ENCODE measurements at places on chromosomes 2 and 18.

- DNase-seq = no peak
Measured at GRCh38 chr2:857937-858336, 92.7 kb upstream of the SNTG2 start.

DNA sequence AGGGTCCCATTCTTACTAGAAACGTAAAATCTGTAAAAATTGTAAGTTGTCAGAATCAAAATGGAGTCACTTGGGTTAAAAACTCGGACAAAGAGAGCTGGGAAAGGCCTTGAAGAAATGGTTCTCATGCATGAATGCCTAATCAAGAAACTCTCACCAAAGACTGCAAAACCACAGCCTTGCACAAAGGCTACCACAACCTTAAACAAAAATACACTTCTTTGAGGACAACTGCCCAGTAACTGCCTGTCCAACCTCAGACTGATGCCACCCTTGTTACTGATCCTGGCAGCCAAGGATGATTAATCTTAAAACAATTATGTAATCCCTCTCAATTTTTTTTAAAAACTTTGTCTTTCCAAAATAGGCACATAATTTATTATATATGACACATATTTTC, 299.3 kb downstream of the CCDC85A start:
- no peak for DNase-seq

- DNase-seq = peak; percentile 61
Measured at GRCh38 chr2:42328148-42328833, 32.7 kb downstream of the COX7A2L start.

GRCh38 chr2:118521960-118522359, 325.5 kb downstream of the EN1 start:
- DNase-seq = no peak

DNA sequence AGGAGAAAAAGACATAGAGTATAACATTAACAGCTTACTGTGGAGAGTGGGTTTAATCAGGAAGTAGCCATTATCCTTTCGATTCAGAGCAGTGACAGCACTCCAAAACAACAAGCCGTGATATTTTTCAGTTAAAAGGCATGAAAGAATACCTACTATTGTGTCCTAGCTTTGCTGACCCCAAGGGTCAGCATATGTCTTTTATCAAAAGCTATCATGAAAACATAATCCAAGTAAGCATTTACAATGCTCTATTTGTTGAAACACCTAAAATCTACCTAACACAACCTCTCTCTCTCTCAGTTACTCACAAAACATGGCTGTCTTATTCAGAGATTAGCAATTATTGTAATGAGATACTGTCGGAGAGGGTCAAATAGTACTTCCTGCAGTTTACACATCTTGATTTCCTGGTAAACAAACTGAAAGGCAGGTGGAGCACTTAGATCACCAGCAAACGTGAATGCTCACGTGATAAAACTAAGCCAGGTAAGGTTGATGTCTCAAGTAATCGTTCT, 100.0 kb downstream of the BAZ2B start:
- peak; percentile 82 for DNase-seq

DNA sequence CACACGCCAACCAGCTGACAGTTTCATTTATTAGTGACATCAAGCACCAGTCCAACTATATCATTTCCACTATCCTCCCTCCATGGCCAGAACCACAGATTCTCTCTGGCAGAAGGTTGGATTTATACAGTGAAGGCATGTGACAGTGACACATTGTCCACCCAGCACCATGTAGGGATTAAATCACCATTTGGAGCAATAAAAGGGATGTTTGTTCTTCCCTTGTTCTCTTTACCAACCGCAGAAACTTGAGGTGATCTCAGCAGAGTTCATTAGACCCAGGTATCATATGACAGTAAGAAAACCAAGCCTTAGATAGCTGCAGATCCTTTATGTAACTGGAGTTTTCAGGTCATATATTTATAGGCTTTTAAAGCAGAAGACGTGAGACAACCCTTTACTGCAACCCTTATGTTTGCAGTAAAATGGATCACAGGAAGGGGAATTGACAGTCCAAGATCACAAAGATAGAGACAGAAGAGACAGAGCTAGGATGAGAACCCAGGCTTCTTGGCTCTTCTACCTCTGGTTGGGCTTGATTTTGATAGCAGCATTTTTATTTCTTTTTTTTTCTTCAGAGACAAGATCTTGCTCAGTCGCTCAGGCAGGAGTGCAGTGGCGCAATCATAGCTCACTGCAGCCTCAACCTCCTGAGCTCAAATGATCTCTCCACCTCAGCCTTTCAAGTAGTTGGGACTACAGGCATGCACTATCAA, 80.1 kb downstream of the XDH start:
- DNase-seq = no peak

DNA sequence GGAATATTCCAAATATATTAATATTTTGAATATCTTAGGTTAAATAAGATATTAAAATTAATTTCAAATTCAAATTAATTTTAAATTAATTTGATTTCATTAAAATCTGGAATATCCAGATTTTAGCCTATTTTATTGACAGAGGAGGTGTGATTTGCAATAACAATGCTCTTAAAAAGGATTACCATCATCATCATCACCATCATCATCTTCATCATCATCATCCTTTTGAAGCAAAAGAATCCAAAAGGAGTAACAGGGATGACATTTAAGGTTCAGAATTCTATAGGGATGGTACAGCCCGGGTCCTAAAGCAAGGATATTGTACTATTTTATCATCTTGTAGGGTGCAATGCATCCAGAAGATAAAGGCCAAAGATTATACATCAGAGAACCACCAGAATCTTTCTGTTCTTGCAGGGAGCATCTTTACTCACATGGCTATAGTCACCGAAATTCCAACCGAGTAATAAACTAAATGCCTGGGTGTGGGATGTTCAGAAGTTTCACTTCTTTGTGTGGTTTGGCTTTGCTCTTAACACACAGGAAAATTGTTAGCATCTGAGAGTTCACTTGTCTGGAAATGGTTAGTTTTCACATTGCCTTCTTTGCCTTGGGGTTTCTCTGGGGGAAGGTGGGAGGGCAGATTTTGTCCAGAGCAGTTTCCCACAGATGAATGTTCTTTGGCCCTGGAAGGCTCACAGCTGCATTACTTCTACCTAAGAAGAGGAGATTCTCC, 99.1 kb upstream of the ITGA6 start:
- no peak for DNase-seq

- DNase-seq = no peak
Measured at GRCh38 chr2:192157776-192158175, 37.0 kb downstream of the TMEFF2 start.

GRCh38 chr2:118372886-118373830, 284.9 kb downstream of the INSIG2 start:
- no peak for DNase-seq

DNA sequence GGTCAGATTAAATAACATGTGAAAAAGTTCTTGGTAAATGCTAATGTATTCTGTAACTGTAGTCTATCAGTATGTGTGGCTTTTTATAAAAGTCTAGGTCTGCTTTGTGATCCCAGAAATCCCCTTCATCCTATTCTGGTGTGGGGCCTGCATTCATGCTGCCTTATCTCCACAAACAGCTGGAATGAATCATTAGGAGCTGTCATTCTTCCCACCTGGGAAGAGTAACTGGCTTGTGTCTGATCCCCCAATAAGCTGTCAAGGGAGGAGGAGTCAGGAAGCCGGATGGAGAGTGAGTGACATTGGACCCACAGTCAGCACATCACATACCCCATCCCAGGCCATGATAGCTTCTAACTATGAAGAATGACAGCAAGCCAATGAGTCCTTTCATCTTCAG, 81.1 kb upstream of the EPHA4 start:
- DNase-seq = no peak

DNA sequence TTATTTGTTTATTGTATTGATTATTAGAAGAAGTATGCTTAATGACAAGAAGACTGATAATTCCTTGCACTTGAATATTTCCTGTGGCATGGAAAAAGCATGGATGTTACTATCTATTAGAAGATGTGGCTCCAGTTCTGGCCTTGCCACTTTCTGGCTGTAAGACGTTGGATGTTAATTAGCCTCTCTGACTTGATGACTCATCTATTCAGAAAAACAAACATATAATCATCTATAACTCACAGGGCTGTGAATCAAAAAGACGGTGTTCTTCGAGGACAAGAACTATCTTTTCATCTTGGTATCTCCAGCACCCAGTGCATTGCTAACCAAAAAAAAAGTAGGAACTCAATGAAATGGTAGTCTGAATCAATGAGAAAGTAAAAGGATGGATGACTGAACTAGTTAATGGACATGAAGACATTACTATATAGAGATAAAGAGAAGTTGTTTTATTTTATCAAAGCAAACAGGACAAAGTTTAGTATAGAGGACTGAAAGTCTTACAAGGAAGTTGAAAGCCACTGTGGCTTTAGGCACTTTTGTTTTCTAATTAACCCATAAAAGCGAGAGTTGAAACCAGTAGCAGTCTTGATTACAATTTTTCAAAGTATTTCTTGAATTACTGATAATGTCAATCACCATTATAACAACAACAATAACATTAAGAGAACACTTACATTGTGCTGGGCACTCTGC, 145.3 kb downstream of the RND3 start:
- peak; percentile 20 for DNase-seq

DNA sequence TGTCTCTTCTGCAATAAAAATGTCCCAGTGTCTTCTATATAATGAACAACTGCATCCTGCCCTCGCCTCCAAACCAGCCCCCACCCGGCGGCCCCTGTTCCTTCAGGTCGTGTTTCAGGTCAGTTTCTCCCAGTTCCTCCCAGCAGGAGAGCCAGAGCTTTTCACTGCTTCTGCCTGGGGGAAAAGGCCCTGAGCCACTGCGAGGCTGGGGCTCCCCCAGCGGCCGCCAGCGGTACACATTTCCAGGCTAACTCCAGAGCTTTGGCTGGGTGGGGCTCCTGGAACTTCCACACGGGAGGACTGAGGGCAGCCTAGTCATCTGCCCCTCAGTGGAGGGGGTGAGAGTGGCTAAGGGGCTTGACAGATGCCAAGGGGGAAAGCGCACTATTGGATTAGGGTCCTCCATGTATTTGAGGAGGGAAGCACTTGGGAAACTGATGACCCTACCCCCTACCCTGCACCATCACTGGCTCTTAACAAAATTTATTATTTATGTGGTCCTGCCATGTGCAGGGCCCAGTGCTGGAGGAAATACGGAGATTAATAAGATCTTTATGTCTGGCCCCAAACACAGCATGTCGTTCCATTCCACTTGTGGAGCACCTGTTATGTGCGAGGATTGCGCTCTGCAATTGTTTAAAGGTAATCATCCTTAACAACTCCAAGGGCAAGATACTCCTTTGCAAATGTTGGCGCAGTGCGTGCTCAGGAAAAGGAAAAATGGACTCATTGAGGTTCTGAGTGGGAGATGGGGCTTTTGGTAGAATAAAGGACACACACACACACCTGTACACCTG, 17.3 kb upstream of the CYS1 start:
- DNase-seq = peak; percentile 65

DNA sequence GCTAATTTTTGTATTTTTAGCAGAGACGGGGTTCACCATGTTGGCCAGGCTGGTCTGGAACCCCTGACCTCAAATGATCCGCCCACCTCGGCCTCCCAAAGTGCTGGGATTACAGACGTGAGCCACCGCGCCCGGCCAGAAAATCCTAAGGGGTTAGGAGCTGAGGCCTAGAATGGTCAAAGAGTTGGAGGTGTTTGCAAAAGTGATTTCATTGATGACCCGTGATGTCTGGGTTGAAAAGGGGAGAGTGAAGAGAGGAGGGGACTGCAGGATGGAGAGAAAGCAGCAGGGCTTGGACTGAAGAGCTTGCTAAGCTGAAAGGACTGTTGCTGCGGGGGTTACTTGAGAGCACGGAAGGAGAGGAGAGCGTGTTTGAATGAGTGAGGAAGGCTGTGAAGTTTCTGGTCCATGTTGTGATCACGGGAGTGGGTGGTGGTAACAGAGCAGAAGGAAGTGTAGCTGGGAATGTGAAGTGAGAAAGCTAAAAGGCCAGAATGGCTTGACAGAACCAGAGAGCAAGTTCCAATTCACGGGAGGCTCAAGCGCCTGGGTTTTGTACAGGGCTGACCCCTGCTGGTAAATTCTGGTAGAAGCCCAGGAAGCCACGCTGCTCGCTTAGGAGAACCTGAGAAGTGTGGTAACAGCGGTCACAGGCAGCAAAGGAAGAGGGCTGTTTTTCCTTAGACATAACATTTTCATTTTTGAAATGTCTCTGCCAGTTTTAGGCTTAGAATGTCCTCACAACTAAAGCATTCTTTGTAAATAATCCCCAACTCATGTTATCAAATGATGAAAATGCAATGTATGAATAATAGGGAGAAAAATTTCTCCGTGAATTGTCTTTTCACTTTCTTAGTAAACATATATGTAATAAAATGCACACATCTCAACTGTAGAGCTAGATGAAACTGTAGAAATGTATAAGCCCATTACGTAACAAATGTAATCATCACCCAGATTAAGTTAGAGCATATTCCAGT, 40.5 kb upstream of the ACTR2 start:
- DNase-seq = peak; percentile 80

- DNase-seq = no peak
Measured at GRCh38 chr2:74675090-74675489, 21.0 kb downstream of the SEMA4F start.

DNA sequence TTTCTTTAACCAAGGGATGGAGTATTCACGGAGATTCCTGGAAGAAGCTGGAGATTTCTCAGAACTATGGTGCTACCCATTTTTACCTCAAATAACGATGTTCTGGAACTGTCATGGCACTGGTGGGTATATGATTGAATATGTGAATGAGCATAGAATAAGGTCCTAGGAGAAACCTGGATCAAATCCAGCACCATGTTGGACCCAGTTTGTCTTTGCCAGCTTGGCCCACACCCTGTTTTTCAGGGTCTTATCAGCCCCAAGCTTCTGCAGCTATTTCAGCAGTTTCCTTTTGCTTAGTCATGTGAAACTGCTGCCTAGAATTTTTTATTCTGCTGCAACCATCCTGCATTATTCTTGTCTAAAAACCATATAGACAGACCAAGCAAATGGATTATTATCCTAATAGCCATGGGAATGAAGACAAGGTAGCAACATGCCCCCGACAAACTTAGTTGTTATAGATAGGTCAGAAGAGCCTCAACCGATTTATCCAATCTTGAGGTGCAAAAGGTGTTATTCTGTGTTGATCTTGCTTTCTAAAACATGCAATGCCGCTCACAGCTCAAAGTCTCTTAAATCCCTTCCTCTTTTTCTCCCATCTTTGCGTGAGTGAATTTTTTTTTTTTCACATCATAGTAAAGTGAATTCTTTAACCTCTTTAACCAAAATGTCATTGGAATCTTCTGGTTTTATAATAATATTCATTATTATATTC, 133.6 kb downstream of the PRPF40A start:
- DNase-seq = peak; percentile 75

GRCh38 chr18:13809531-13810255, 14.3 kb upstream of the MC5R start:
- DNase-seq = no peak

DNA sequence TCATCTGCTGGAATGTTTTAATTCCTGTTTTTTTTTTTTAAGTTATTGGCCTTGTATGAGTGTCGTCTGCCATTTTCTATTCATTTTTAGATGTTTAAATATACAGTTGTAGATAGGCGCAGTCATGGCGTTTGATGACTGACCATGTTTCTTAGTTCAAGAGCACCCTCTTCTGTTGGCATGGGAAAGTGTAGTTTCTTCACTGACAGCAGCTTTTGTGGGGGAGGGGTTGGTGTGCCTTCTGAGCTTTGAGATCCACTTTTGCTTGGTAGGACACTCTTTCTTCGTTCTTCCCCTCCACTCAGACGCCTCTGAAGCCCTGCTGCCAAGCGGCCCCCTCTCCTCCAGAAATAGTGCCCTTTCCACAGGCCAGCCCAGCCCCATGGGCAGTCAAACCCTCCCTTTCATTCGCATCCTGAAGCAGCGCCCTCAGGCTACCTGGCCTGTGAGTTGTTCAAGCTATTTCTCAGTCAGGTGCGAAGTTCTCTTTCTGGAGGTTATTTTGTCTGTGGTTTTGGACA, 492.0 kb downstream of the TNS1 start:
- DNase-seq = peak; percentile 90

GRCh38 chr2:16136461-16137035, 196.2 kb downstream of the MYCN start:
- no peak for DNase-seq

All from OCI-M1 (cell line).